HFF-Myc (cell line): ENCODE measurements at places on chromosomes 5 and 9.

DNA sequence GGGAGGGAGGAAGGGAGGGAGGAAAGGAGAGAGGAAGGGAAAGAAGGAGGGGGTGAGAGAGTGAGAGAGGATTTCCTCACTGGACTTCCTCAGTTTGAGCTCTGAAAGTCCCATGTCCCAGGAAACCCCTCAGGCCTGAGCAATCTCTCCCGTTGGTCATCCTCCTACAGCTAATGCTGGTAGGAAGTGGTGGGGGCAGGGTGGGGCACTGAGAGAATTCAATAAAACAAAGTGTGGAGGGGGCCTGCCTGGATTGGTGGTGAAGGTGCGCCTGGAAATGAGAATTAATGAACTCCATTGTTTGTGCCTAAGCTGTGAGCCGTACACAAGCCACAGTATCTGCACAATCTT lies 195.0 kb downstream of the RGS3 start:
- DNase-seq: no peak

DNA sequence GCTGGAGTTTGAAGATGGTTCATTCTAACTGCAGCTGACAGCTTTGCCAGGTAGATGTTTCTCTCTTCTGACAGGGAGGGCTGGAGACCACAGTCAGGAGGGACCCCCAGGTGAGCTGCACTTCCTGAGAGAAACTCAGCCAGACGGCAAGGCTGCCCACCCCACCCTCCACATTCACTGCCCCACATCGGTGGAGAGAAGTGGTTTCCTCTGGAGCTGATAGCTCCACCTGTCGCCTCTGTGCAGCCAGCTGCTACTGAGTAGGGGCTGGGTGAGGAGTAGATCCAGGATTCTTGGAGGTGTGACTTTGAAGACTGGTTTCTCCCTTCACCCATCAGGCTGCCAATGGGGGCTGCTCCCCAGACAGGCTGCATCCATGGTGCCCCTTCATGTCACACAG lies 175.0 kb downstream of the CARTPT start:
- no peak for DNase-seq

GRCh38 chr9:112029921-112030444 lies 133.4 kb downstream of the UGCG start:
- DNase-seq: peak; percentile 41

- no peak for DNase-seq
These were observed 21.6 kb downstream of the HMGXB3 start for GRCh38 chr5:150022158-150022531.

DNA sequence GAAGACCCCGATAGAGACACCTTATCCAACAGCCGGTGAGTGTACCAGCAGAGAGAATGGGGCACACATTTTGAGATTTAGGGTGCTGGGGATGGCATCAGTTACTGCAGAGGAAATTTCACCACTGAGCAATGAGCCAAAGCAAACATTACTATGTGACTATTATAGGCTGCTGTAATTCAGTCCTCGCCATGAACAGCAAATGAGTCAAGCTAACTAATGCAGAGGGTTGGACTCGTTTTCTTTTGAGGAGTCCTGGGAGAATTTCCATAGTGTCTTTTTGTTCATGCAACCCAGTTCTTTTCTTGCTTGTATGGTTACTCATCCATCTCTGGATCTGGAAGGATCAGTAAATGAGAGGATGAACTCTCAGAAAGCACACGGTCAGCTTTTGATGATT lies 323.8 kb downstream of the PSAT1 start:
- no peak for DNase-seq

DNA sequence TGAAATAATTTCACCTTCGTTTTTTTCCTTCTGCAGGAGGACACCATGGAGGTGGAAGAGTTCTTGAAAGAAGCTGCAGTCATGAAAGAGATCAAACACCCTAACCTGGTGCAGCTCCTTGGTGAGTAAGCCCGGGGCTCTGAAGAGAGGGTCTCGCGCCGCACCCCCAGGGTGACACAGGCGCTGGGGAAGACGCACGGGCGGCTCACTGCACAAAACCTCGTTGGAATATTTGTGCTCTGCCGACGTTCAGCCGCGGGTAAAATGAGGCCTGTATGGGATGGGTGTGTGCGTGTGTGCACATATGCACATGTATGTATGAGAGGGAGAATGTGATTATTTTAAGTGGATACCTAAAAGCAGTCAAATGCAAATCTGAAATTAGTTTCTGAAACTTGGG lies 24.5 kb downstream of the QRFP start:
- no peak for DNase-seq

GRCh38 chr5:100131161-100131560 lies 404.0 kb upstream of the FAM174A start:
- no peak for DNase-seq

DNA sequence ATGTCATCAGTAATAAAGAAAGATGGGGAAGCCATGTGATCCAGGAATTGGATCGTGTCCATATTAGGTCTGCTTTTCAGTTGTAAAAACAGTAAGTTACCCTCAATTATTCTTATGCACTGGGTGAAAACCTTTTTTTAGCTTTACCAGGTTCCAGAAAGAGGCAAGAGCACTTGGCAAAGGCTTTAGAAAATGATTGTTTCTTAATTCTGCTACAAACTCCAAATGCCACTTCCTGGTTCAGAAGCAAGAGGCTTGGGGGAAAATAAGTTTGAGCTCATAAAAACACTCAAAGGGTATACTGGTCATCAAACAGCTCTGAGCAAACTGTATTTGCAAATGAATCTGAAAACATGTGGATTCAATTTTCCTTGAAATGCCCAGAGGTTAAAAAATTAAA lies 615.6 kb downstream of the EBF1 start:
- DNase-seq: peak; percentile 65

- peak; percentile 5 for DNase-seq
These were observed 192.0 kb downstream of the TLE4 start for GRCh38 chr9:79763671-79764285.

DNA sequence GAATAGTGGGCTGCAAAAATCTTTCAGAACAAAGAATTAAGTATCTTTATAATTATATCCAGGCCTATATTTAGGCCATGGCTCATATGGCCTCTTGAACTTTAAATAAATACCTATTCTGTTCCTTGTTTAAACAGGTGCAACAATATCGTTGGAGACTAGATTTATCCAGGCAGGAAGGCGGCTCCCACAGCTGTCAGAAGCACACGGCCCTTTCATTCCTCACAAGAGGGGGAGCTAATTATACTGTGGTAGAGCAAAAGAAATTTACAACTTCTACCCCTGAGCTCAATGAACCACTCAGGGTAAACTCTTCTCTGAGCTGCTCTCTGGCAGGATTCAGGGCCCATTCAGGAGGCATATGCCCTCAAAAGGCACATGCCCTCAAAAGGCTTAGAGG lies 31.3 kb downstream of the TMEM174 start:
- no peak for DNase-seq

DNA sequence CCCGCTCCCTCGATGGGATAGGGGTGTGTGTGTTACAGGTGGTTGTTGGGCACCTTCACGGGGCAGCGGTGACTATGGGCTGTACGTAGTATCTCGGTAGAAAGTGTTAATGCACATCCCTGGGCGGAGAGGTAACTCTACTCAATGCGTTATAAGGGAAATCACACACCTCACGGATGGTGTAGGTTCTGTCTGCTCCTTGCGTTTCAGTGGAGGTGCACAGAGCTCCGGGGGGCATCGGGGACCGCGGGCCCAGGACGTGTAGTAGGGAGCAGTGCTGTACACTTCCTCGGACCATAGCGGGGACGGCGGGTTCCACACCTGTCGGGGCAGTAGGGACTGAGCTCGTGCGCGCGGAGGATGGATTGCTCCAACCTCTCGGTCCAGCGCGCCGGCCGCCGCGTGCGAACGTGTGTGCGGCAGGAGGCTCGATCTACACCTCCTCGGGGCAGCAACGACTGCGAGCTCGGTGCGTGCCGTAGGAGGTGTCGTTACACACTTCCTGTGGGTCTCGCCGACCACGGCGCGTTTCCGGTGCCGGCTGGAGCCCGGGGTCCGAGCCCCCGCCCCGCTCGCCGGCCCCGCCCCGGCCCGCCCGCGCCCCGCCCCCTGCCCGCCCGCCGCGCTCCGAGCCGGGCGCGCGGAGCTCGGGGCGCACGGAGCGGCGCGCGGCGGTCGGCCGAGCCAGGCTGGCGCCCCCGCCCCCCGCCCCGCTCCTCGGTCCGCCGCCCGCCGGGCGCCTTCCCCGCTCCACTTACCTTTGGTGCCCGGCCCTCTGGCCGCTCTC lies at the start of gene KIAA1958:
TSS of gene KIAA1958 (plus strand) at position 607 of the 787 bp plus-strand sequence. CDS start 87,254 bp downstream, outside the sequence.
- peak; percentile 38 for DNase-seq
